ENCODE measurements at places on chromosomes 5 and 9.

DNA sequence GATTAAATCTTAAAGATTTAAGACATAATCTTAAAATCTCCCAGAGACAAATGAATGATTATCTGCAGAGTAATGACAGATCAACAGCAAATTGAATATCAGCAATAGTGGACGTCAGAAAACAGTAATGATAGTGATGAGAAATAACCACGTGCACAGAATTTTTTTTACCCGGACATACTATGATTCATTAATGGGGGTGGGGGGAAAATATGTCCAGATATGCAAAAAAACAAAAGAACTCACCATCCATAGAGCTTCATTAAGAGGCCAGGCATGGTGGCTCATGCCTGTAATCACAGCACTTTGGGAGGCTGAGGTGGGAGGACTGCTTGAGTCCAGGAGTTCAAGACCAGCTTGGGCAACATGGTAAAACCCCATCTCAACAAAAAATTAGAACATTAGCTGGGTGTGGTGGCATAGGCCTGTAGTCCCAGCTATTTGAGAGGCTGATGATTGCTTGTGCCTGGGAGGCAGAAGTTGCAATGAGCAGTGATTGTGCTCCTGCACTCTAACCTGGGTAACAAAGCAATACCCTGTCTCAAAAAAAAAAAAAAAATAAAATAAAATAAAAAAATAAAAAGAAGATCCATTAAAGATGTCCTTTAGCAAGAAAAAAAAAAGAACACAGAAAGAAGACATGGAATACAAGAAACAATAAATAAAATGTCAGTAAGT is 30.9 kb upstream of the SHOC1 start:
- no peak for DNase-seq

DNA sequence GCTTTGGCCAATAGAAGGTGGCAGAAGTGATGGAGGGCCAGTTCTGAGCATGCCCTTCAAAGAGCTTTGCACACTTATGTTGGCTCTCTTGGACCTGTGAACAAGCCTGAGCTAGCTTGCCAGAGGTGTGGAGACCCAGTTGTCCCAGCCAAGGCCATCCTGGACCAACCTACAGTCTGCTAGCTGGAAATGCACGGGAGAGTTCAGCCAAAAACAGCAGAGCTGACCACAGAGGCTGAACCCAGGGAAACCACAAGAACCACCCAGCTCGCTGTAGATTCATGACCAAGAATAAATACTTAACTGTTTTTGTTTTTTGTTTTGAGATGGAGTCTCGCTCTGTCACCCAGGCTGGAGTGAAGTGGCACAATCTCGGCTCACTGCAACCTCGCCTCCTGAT is 65.4 kb upstream of the HAND1 start:
- no peak for DNase-seq

- no peak for DNase-seq
These were observed 407.4 kb downstream of the DTWD2 start for GRCh38 chr5:118580949-118581348.

DNA sequence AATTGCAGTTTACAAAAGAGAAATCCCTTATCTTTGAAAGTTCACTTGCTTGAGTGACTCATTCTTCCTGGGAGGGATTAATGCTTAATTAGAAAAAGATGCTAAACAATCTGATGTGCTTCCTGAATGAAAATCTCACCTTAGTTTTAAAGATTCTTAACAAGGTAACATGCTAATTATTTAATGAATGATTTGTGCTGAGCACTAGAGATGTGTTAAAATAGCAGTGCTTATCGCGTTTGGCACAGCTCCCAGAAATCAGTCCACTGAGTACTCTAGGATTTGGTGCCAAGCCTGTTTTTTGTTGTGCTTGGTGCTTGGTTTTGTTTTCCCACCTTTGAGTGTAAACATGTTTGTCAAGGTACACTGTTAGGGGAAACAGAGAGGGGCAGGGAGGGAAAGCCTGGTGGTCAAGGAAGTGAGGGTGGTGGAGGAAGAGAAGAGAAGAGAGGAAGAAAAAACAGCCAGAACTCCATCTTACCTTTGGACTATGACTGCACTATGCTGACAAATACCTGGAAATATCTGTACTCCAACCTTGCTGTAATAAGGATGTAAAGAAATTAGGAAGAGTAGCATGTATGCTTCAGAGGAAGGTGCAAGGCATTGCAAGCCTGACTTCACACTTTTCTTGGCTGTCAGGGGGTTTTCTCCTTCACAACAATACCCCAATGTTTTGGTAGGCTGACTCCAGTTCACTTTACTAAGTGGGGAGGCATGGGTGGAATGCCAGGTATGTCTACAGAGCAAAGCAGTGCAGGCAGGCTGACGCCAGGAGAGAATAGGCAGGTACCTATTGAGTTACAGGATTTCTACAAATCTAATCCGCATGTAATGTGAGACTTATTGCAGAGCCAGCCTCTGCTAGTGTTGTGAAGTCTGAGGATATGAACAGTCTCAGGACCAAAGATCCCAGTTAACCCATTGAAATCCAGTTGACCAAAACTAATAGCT is 157.2 kb upstream of the ISL1 start:
- no peak for DNase-seq

DNA sequence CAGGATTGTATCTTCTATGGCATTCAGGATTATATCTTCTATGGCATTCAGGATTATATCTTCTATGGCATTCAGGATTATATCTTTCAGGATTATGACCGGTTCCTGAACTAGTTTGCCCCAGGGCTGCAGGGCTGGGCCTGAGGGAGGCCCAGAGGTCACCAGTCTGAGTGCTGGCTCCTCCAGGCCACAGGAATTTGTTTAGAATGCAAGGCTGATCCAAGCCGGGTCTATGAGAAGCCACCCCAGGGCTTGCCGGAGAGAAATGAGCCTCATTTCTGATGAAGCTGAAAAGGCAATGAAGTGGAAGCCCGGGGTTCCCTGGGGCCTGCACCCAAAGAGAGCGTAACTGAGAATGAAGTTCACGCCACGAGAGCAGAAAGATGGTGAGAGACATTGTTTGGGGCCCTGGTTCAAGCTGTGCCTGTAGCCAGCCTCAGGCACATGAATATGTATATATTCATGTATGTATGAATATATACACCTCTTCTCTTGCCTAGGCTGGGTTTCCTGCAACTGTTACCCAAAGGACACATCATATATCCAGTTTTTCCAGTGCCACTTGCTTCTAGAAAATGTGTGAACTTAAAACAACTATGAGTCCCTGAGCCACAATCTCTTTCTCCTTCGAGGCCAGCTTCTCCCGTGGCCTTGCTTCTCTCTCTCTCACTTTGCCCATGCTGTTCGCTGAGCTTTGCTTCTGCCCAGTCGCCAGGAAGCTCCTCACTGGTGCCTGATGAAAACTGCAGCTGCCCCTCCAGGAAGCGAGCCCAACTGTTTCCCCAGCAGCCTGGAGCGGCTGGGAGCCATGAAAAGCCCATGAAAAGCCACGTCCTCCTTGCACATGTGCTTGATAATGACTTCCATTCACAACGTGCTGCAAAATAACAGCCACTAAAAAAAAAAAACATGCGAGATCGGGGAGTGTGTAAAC is 62.3 kb downstream of the GTF3C4 start:
- DNase-seq = no peak

GRCh38 chr5:66442951-66443445 is 153.2 kb upstream of the MAST4 start:
- DNase-seq = no peak

DNA sequence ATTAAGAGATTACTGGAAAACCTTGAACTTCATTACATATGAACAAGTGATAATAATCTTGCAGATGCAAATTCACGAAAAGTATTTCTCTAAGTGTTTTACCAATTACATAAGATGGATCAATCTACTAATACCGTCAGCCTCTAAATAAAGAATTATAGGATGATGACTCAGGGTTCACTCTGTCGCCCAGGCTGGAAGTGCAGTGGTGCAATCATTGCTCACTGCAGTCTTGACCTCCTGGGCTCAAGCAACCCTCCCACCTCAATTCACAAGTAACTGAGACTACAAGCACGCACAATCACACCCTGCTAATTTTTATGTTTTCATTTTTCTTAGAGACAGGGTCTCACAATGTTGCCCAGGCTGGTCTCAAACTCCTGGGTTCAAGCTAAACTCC is 56.1 kb downstream of the CHD1 start:
- DNase-seq = no peak

DNA sequence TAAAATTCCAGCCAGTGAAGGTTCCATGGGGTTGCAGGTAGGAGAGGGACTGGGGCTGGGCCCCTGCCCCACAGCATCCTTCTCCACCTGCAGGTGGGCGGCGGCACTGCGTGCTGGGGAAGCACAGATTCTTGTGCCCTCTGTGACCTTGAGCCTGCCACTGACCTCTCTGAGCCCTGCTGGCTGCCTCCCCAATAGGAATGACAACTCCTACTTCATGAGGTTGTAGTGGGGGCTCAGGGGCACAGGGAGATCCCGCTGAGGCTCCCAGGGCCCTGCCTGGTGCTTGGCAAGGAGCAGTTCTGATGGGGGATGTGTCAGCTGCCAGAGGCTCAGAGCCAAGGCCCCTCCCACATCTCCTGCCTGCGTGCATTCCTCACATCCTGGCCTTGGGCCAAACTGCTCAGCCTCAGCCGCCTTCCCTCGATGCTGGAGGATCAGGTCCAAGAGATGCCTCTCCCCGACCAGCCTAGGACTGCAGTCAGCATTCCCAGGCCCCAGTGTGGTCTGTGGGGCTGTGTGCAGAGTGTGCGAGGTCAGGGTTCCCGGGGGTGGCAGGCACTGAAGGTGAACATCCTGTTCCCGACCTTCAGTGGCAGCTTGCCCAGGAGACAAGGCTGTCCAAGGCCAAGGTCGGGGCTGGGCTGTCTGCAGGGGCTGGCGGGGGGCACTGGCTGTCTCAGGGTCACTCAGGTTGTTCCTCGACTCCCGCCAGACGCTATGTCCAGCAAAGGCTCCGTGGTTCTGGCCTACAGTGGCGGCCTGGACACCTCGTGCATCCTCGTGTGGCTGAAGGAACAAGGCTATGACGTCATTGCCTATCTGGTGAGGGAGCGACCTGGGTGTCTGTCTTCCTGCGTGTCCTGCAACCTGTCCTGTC is 7.0 kb downstream of the ASS1 start:
- DNase-seq = no peak

- DNase-seq = no peak
These were observed 414.3 kb upstream of the PAPPA start for GRCh38 chr9:115739096-115739875.

- DNase-seq = peak; percentile 81
These were observed 50.1 kb upstream of the TTC39B start for GRCh38 chr9:15357050-15357653.

GRCh38 chr5:151182524-151182900 is 24.9 kb upstream of the ANXA6 start:
- no peak for DNase-seq

DNA sequence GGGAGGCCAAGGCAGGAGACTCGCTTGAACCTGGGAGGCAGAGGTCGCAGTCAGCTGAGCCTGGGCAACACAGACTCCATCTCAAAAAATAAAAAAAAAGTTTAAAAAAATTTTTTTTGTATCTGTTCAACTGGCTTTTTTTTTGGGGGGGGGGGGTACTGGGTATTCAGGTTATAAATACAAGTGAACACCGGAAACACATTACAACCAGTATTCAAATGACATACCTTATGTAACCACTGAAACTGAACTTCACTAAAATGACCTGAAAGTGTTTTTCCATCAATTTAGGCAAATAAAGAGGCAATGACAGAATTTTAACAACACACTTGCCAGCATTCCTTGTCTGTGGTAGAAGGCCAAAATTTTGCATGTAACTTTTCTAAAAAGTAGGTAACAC is 33.5 kb downstream of the STRBP start:
- no peak for DNase-seq

DNA sequence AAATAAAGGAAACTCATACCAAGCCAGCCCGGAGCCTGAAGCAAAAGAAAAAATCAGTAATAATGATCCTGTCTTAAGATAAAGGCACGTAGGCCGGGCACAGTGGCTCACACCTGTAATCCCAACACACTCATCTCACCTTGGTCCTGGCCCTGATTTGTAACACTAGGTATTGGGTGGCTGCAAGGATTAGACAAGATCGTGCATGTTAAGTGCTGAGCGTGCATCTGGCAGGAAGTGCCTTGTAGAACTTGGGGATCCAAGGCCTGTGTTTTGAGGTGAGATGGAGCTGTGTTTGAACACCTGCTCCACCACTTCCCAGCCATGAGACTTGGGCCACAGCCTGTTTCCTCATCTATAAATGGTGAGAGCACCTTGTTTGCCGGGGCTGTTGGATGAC is 41.5 kb downstream of the SPRY4 start:
- no peak for DNase-seq

Measured in AML-193 (cell line).